NCI-H1417 (cell line): ENCODE measurements at places on chromosomes 11 and 22.

DNA sequence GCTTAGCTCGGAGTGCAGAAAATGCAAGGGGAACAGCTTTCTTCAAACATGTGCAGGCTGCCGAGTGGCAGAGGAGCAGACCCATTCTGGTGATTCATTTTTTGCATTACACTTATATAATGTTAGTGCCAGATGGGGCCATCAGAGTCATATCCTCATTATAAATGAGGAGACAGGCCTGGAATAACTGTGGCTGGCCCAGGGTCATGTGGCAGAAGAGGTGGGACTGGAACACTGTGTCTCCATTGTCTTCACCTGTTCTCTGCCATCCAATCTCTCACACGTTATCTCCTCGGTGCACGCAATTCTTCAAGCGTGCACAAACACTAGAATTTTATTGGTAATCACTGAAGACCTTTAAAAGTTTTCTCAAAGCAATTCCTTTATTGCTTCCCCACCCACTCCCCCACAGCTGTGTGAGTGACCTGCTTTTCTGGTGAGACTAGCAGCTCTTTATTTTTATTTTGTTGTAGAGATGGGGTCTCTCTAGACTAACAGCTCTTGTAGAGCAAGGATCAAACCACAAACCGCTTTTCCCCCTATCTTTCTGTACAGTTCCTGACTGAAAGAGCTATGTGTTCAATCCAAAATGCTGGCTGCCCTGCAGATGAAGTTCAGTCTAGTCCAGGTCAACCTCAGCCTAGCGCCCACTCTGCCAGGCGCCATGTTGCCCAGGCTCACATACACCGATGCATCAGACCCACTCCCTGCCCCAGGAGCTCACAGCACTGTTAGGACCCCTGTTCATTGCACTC, 75.3 kb downstream of the ST3GAL4 start:
- no peak for DNase-seq

- DNase-seq, result no peak
Measured at GRCh38 chr11:69917529-69917928, 98.3 kb upstream of the FGF3 start.

- peak; percentile 2 for DNase-seq
Measured at GRCh38 chr22:19497245-19497644, 17.5 kb downstream of the CDC45 start.

DNA sequence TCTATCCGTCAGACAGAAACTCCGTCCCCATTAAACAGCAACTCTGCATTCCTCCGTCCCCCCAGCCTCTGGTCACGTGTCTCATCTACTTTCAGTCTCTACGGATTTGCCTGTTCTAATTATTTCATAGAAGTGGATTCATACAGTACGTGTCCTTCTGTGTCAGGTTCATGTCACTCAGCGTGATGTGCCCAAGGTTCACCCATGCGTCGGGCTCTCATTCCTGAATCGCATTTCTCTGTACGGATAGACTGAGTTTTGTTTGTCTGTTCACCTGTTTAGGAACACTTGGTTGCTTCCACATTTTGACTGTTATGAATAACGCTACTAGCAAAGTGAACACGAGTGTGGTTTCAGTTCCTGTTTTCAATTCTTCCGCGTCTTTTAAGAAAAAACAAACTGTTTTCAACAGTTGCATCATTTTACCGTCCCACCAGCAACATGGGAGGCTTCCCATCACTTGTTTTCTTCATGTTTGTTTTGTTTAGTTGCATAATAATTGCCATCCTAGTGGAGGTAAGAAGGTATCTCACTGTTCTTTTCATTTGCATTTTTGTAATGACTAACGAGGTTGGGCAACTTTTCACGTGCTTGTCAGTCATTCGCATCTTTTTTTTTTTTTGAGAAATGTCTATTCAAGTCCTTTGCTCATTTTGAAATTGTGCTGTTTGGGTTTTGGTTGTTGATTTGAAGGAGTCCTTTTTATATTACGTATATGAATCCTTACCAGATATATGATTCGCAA, 8.9 kb upstream of the NLRP6 start:
- DNase-seq, result no peak

DNA sequence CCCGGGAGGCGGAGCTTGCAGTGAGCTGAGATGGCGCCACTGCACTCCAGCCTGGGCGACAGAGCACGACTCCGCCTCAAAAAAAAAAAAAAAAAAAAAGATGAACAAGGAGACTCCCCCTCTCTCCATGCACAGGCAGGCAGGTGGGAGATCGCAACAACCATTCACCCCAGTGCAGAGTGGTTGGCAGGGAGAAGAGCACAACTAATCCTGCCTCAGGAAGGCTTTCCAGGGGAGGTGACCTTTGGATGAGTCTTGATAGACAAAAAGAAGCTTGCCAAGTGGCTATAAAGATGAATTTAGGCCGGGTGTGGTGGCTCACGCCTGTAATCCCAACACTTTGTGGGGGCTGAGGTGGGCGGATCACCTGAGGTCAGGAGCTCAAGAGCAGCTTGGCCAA, 30.0 kb downstream of the FLRT1 start:
- no peak for DNase-seq

- DNase-seq, result no peak
Measured at GRCh38 chr11:125514336-125515101, 18.5 kb upstream of the FEZ1 start.

GRCh38 chr11:64888406-64888728, 9.9 kb upstream of the EHD1 start:
- DNase-seq, result no peak

DNA sequence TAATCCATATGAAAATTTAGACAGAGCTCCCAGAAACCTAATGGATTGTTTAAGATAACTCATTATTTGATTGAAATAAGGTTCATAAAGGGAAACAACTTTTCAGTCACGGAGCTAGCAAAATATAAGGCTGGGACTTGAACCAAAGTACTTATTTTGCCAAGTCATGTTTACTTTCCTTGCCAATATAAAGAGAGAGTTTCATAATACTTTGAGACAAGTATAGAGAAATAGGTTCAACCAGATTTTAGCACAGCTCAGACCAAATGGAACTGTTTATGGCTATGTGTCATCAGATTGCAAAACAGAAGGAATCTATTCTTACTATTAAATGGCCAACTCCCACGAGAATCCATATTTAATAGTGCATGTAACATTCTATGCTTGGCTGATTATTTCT, 1517.5 kb upstream of the TENM4 start:
- no peak for DNase-seq

DNA sequence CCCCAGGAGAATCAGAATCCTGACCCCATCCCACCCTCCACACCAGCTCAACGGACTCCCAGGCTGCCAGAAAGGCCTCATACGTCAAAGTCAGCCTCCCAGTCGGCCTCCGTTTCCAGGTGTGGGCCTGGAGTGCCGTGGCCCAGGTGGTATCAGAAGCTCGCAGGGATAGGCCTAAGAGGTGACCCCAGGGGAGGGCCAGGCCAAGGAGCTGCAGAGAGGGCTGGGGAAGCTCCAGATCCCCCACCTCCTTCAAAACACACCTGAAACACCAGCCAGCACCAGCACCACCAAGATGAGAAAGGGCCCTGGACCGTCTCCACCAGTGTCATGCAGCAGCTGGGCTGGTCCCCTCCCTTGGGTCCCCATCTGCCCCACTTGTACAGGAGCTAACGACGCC, 20.3 kb downstream of the ASCL2 start:
- no peak for DNase-seq

DNA sequence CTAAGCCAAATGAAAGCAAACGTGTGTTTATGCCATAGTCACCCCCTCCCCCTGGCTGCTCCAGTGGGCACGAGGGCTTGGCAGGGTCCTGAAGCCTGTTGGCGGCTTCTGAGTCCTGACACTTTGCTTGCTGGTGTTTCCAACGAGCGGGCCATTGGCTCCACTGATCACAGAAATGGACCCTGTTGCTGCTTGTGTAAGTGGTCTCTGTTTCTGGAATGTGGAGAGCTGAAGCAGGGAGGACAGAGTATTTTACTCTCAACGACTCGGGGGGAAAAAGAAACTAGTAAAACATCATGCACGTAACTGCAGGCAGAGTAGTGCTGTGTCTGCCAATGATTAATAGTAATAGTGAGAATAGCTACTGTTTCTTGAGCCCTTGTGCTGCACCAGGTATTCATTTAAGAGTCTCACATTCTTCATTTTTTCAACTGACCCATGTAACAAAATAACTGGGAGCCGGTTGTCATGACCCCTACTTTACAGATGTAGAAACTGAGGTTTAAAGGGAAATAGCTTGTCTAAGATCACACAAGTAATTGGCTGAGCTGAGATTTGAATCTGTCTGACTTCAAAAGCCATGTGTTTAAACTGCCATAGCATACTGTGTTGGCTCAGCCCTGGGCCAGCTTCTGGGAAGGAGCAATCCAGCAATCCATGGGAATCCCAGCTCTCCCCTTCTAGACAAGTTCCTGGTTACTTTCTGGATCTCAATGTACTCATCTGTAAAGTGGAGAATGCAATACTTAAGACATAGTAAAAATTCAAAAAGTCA, 526.7 kb downstream of the INSC start:
- no peak for DNase-seq

DNA sequence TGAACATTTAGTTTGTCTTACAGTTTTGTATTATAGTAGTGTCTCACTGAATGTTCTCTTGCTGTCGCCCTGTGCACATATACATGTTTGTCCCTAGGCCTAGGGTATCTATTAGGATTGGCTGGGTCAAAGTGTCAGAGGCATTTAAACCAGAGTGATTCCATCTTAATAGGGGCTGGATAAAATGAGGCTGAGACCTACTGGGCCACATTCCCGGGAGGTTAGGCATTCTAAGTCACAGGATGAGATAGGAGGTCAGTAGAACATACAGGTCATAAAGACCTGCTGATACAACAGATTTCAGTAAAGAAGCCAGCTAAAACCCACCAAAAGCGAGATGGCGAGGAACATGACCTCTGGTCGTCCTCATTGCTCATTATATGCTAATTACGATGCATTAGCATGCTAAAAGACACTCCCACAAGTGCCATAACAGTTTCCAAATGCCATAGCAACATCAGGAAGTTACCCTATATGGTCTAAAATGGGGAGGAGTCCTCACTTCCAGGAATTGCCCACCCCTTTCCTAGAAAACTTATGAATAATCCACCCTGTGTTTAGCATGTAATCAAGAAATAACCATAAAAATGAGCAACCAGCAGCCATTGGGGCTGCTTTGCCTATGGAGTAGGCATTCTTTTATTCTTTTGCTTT, 82.6 kb downstream of the LDLRAD3 start:
- DNase-seq, result no peak

DNA sequence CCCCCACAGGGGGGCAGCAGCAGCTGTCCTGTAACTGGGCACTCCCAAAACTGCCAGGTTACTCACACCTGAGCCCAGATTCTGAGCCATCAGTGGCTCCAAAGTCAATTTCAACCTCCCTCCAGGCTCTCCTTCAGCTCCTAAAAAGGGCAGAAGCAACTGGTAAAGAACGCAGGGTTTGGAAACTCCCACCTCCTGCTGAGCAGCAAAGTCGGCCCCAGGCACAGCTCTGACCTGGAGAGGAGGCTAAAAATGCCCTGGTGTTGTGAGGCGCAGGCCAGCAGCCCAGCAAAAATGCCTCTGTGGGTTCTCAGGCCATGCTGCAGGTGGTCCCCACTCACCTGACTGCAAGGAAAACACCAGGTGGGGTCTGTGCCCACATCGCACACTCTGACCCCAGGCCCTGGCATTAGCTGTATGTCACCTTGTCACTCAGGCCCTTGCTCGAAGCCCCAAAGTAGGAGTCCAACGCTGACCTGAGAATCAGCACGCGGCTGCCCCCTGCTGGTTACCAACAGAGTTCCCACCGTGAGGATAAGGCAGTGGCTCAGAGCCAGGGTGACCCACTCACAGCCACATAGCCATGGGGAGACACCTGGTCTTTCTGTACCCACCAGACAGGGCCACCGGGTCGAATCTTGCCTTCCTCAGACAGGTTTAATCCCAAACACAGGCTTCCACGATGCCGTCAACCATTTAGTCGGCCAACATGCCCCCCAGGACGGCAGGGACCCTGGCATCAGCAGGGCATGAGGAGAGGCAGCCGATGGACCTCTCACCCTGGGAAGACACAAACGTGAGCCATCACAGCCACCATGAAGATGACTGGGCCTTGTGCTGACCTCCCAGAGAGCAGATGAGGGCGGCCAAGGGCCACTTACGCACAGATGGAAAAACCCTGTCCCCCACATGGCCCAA, 11.1 kb downstream of the POLR3H start:
- DNase-seq, result peak; percentile 37

DNA sequence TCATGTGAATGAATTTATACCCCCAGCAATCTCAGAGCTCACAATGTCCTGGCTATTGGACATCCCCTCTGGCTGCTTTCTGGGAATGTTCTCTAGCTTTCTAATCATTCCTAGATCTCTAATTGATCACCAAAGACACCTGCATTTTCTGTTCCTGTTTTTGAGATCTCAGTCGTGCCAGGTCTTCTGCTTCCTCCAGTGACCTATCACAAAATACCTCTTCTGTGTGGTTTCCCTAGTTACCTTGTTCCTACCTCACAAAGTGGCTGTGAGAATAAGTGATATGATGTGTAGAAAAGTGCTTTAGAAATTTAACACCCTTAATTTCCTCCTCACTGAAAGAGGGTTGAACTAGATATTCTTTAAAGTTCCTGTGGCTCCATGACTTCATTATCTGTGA, 92.2 kb downstream of the LUZP2 start:
- peak; percentile 8 for DNase-seq

GRCh38 chr11:128235958-128236357, 351.4 kb downstream of the ETS1 start:
- DNase-seq, result no peak

DNA sequence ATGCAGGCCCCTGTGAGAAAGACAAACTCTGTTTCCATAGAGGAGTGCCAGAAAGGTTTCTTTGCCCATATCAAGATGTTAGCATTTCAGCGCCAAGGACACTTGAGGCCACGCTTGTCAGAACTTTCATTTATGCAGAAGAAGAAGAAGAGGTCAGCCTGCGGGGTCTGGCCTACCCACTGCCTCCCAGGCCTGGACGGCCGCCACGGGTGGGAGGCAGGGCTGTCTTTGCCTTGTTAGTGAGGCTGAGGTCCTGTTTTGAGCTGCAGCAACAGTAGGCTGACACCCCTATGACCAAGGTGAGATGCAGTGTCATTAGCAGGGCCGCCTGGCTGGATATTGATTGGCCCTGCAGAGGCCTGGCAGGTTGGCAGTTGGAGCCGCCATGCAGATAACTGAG, 183.9 kb downstream of the GRIK4 start:
- no peak for DNase-seq
